ENCODE measurements at places on chromosomes 7 and 10.

GRCh38 chr10:112275512-112276245 is 7.5 kb upstream of the TECTB start:
- peaks cover 4% of the 10 kb centered on the region for H3K4me1 ChIP-seq
- H3K4me3 ChIP-seq: no peak overlapping the region
- no peaks in the 10 kb centered on the region for H3K27me3 ChIP-seq
- H3K27ac ChIP-seq: no peak overlapping the region

DNA sequence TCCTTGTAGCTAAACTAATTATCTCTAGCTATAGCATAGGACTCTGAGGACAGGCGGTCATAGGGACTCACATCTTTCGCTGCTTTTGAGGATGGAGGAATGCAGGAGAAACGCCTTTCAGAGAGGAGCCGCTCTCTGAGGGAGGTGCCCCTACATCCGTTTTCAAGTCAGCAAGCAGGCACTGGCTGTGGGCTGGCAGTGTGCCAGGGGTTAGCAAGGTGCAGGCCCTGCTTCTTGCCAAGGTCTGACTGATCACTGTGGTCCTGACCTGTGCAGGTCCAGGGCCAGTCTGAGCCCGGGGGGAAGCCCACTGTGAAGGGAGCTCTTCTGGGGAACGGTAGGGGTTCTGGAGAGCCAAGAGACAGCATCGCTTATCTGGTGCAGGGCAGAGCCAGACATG is 89.4 kb downstream of the SH3PXD2A start:
- H3K4me1 ChIP-seq: peaks cover 66% of the 10 kb centered on the region
- no peak overlapping the region for H3K27ac ChIP-seq
- no peak for DNase-seq
- H3K36me3 ChIP-seq: peaks cover 26% of the 10 kb centered on the region

DNA sequence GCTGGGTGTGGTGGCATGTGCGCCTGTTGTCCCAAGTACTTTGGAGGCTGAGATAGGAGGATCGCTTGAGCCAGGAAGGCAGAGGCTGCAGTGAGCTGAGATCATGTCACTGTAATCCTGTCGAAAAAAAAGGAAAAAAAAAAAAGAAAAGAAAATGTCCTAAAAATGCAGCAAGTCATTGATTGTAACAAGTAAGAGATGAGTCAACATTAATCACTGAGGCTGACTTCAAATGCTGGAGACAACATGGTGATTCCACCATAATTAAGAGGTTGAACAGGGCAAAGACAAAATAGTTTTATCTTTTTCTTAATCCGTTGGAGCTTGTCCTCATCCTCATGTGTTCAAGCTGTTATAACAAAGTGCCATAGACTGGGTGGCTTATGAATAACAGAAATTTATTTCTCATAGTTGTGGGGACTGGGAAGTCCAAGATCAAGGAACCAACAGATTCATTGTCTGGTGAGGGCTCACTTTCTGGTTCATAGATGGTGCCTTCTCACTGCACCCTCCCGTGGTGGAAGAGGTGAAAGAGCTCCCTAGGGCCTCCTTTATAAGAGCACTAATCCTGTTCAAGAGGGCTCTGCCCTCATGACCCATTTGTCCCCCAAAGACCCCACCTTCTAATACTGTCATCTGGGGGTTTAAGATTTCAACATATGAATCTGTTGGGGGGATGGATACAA is 60.3 kb downstream of the TBXAS1 start:
- H3K27me3 ChIP-seq: peaks cover 2% of the 10 kb centered on the region
- no peak overlapping the region for H3K27ac ChIP-seq
- no peak for DNase-seq
- peaks cover 4% of the 10 kb centered on the region for H3K4me1 ChIP-seq
- no peaks in the 10 kb centered on the region for H3K36me3 ChIP-seq

DNA sequence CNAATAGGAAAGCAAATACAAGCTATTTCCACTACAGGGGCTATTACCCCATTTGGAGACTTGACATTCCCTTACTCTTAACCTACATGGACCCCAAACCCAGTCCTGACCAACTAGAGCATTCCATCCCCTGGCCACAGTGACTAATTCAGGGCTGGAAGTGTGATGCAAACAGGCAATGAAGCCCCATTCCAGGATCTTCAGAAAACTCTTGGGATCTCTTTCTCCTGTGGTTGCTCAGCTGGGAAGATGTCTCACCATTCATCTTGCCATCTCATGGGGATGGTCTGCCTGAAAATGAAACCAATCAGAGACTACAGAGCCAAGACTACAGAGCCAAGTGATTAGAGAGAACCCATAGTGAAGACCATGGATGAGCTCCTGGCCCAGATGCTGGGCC is 206.2 kb downstream of the ZNF365 start:
- no peaks in the 10 kb centered on the region for H3K27me3 ChIP-seq
- no peak overlapping the region for H3K27ac ChIP-seq
- no peaks in the 10 kb centered on the region for H3K36me3 ChIP-seq

DNA sequence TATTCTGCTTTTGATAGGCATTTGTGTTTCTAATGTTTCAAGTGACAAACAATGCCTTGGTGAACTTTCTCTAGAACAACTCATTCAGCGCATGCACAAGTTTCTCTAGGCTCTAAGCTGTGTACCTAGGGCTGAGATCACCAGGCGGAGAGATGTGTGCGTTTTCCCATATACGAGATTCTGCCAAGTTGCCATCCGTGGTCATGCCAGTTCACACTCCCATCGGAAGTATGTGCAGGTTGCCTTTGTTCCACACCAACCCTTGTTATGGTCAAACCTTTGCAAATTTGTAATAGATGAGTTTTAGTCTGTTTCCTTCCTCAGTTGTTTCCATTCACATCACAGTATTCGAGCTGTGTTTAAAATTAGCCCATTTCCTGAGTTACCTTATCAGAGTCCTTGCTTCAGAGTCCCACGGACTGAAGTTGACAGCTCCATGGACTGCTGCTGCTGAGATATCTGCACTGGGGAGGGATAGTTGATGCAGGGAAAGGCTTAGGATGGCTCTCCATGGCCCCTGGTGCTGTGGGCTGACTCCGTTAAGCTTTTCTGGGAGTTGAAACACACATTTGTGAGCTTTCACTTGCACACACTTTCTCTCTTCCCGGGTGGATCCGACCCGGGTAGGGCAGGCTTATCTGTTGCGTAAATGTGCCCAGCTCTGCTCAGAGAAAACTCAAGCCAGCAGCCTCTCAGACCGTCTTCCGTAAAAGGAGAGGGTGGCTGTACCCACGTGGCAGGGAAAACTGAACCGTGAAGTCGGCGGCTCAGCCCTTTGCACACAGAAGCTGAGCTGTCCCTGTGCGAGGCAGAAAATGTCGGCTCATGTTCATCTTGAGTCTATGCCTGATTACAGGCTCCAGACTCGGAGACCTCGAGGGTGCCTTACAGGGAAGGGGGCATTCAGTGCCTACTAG is 49.4 kb downstream of the HK1 start:
- H3K36me3 ChIP-seq: peaks cover 11% of the 10 kb centered on the region
- no peak for DNase-seq
- peaks cover 50% of the 10 kb centered on the region for H3K4me1 ChIP-seq
- peak overlapping the region; percentile 26 for H3K27ac ChIP-seq
- H3K4me3 ChIP-seq: no peak overlapping the region
- H3K27me3 ChIP-seq: peaks cover 3% of the 10 kb centered on the region

DNA sequence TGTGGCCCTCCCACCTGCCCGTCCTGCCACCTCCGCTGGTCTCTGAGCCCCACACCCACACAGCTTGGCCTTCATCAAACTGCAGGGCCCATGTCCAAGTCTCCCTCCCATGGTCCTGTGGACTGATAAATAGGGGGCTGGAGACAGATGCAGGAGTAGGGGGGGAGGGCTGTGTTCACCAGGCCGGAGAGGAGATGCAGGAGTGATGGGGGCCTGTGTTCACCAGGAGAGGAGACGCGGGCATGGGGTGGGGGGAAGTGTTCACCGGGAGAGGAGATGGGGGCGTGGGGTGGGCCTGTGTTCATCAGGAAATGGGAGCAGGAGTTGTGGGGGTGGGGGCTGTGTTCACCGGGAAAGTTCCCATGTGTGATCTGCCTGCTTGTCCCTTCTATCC is 37.0 kb downstream of the JAKMIP3 start:
- DNase-seq: no peak
- no peaks in the 10 kb centered on the region for H3K4me1 ChIP-seq
- peaks cover 5% of the 10 kb centered on the region for H3K27me3 ChIP-seq
- no peak overlapping the region for H3K4me3 ChIP-seq

DNA sequence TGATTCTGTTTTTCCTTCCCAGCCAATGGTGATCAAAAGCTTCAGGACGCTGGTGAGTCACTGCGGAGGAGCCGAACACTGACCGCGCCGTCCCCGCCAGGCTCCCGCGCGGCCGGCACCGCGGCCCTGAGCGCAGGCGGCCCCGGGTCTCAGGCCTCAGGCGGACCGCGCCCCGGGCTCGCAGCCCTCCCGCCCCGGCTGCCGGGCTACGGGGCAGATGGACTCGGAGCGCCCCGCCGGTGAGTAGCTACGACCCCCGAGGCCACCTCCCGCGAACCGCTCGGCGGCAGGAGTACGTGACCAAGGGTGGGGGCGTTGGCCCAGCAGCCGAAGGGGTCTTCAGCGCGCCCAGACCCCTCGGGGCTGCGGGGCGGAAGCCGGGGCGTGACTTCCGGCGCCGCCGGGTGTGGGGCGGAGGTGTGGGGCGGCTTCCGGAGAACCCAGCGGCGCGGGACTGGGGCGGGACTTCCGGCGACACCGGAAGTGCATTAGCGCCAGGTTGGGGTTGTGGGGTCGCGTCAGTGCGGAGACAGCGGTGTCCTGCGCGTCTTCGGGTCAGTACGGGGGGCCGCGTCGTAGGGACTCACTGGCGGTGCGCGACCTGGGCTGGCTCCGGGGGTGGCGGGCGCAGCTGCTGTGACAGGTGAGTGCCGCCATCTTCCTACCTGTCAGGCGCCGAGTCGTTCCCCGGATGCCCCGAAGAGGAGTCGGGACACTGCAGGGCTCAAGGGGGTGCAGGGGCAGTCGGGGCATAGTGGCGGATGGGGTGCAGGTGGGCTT is at the start of gene WDR37:
WDR37 (plus strand) TSS at position 60 of the 780 bp plus-strand sequence. CDS start 15,771 bp downstream, outside the sequence.
- no peaks in the 10 kb centered on the region for H3K36me3 ChIP-seq
- H3K4me1 ChIP-seq: peaks cover 48% of the 10 kb centered on the region
- H3K4me3 ChIP-seq: peak within 1 kb of the TSS; percentile 98
